GM04504 (cell line): ENCODE measurements at places on chromosomes 1 and 21.

GRCh38 chr1:234533975-234534876, 55.2 kb upstream of the TARBP1 start:
- DNase-seq, result peak; percentile 99

- no peak for DNase-seq
These were observed 197.6 kb upstream of the TMEM51 start for GRCh38 chr1:14955976-14956375.

- DNase-seq, result no peak
These were observed 11.0 kb upstream of the CASQ1 start for GRCh38 chr1:160179336-160179735.

DNA sequence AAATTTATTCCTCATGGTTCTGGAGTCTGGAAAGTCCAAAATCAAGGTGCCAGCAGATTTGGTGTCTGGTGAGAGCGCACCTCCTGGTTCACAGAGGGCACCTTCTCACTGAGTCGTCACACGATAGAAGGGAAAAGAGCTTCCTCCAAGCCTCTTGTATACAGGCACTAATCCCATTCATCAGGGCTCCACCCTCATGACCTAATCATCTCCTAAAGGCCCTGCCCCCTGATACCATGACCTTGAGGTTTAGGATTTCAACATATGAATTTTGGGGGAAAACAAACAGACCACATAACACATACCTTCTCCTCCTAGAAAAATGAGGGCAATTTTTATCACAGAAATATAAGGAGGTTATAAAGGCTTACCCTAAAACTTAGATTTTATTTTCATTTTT, 88.0 kb upstream of the NFIA start:
- no peak for DNase-seq

DNA sequence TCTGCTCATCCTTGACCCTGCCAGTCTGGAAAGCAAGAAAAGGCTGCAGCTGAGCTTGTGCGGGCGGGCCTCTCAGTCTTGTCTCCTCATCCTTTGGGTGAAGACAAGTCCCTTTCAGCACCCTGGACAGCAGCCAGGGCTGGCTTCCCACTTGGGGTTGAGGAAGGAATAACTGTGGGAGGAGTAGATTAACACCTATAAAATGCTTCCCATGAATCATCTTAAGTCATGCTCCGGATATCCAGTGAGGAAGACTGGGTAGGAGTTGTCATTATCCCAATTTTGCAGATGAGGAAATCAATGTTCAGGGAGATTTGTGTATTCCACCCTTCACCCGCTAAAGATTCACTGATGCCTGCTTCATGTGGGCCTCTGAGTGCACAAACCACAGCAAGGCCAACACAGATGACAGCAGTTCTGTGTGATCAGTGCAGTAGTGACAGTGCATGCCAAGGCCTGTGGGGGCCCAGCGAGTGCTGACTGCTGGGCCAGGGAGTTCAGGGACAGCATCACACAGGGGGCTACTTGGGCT, 20.1 kb upstream of the COL16A1 start:
- DNase-seq, result no peak

DNA sequence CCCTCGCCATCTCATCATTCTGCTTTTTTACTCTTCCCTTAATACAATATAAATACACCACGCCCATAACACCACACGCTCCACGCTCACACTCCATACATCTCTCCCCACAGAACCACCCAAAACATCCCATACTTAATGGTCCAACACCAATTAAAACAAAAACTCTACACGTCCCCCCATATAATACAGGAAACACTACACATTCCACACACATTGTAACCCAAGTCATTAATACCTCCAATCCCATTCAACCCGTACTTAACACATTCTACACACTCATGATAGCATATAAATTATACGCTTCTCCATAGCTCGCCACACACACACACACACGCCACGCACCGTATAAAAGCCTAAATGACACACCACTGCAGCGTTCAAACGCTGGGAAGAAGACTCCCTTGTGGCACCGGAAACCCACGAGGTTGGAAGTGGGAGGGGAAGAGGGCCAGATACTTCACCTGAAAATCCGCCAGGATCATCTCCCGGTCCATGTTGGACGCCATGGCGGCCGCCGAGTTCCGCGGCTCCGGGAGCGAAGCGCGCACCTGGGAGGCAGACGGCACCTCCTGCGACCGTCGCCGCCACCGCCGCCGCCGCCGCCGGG, 659 bp downstream of the FAF1 start:
- no peak for DNase-seq

GRCh38 chr1:96095849-96096612, 625.6 kb upstream of the PTBP2 start:
- DNase-seq, result no peak

GRCh38 chr1:96710708-96711477, 10.7 kb upstream of the PTBP2 start:
- no peak for DNase-seq

- DNase-seq, result no peak
These were observed 17.7 kb upstream of the GFI1 start for GRCh38 chr1:92504291-92505014.

- DNase-seq, result no peak
These were observed 361 bp upstream of the LMX1A start for GRCh38 chr1:165356876-165357275.

DNA sequence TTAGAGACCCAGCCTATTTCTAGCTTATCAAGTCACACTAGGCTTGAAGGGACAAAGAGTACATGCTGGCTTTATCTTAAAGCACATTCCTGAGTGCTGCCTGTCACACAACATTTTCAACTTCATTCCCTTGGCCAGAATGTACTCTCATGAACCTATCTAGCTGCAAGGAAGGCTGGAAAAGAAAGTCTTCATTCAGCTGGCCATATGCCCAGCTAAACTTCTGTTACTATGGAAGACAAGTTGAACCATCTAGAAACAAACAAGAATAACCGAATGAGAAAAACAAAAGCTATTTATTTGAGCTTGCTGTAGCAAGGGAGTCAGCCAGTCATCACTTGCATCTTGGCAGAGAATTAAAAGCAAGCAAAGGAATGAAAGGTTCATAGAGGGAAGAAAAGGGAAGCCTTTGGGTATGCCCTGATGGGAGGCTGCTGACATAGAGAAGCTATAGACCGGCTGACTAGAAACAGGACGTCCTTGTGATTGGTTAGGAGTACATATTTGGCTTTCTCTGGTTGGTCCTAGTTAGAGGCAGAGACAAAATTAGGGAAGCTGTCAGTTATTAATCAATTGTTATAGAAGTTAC, 108.4 kb downstream of the NEK7 start:
- DNase-seq, result no peak

- DNase-seq, result no peak
These were observed 3.2 kb upstream of the CCNL2 start for GRCh38 chr1:1402072-1402900.

- no peak for DNase-seq
These were observed 5.2 kb upstream of the DENND2D start for GRCh38 chr1:111205714-111206050.

GRCh38 chr1:26853156-26853555, 9.8 kb upstream of the SFN start:
- peak; percentile 76 for DNase-seq

- DNase-seq, result no peak
These were observed 64.4 kb downstream of the GADD45A start for GRCh38 chr1:67749263-67749843.

- DNase-seq, result no peak
These were observed 131.7 kb downstream of the PATJ start for GRCh38 chr1:61873994-61874393.

DNA sequence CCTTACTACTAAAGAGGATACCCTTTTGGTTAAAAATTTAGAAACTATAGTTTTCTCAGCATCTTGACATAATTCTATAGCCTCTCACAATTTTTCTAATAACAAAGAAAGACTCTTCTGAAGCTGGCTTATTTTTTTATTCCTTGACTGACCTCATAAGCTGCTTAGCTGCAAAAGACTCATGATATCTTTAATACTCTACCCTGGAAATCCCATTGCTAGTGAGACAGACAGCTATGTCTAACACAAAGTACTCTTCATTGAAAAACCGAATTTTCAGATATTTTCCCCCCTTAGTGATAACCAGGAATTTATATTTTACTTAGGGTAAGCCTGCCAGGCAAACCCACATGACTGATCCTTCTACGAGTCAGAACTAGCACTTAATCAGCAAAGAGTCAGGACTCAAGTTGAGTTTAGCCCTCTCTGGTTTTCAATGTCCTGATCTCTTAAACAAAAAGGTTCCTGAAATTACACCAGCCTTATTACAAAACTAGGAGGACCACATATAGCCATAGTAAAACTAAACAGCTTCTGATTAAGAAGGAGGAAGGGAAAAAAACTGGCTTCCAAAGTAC, 56.9 kb downstream of the ENAH start:
- DNase-seq, result no peak

GRCh38 chr1:79792219-79792930, 785.8 kb upstream of the ADGRL4 start:
- no peak for DNase-seq

DNA sequence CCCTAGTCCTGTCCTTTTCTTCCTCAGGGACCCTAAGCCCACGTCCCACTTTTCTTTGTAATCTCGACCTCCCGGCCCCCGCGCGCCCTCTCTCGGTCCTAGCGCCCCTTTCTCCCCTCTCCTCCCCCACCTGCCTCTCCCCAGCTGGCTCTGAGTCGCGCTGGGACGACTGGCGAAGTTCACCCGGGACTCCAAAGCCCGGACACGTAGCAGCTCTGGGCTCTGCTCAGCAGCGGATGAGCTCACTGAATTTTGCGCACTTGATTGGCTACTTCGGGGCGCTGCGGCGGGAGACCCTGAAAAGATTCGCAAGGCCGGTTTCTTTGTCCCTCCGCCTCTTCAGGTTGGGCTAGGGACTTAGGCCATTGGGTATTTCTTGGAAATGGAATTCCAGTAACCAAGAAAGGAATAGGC, 16.3 kb upstream of the ACKR1 start:
- DNase-seq, result peak; percentile 3

DNA sequence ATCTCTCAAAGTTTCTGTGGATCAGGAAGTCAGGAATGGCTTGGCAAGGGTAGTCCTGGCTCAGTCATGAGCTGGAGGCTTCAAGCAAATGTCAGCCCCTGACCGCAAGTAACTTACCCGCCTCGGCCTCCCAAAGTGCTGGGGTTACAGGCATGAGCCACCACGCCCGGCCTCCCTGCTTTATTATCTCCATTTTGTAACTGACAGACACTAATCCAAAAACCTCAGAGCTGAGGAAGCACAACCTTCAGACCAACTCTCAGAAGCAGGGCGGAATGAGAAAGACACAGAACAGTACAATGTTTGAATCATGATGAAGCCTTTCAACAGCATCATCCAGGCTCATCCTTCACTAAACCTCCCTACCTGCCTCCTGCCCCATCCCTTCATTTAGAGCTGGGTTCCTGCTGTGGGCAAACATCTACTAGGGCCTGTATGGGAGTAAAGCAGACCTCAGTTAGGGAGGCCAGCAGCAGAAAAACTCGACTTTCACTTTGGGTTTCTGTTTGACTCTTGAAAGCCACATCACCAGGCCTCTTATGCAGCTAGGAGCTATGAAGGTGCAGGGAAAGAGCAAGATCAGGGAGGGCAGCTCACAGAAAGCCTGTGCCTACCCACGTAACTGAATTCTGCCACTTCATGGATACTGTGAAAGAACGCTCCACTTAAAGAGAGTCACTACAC, 84.4 kb upstream of the RAB4A start:
- no peak for DNase-seq

GRCh38 chr1:181120924-181121323, 32.4 kb downstream of the IER5 start:
- DNase-seq, result no peak

- DNase-seq, result peak; percentile 46
These were observed 15.2 kb downstream of the CDK18 start for GRCh38 chr1:205519541-205520131.

DNA sequence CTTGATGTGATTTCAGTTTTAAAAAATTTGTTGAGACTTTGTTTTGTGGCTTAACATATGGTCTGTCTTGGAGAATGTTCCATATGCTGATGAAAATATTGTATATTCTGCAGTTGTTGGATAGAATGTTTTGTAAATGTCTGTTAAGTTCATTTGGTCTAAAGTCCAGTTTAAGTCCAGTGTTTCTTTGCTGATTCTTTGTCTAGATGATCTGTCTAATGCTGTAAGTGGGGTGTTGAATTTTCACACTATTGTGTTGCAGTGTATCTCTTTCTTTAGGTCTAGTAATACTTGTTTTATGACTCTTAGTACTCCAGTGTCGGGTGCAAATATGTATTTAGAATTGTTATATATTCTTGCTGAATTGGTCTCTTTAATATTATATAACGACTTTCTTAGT, 10.9 kb upstream of the MPC2 start:
- DNase-seq, result no peak

DNA sequence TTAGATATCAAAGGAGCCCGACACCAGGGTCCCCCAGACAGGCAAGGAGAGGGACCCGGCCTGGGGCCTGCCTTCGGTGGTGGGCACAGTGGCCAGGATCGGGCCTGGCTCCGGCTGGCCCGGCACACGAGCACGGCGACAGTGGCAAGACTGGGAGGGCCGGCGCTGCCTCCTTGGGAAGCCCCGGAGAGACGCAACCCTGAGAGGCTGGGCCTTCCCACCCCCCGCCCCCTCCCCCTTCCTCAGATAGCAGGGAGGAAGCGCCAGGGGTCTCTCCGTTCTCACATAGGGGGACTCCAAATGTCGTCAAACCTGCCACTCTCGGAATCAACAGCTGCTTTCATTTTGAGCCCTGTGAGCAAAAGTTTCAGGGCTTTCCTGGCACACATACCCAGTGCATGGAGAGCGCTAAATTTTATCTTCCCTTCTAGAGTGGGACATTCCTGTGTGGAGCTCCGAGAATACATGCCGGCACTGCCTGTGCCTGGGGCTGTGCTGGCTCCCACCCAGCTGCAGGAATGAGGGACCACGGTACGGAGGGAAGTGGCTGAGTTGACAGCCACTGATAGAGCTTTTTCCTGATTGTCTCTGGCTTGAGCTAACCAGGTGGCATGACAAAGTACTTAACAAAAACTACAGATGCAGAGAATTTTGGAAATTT, 62.4 kb downstream of the CD247 start:
- DNase-seq, result no peak

GRCh38 chr1:153773096-153773921, 1.9 kb upstream of the SLC27A3 start:
- DNase-seq, result no peak

DNA sequence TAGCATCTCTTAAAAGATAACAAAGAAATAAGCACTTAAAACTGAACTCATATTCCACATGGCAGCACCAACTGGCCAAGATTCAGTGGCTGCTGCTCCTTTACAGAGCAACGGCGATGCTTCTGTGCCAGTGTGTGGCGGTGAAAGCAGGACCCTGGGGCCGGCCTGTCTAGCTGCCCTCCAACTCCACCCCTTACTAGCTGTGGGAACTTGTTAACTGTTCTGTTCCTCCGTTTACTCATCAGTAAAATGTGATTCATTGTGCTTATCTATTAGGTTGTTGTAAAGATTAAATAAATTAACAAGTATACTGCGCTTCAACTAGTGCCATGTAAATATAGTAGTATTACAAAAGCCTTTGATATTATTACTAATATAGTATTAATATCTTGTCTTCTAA, 133.2 kb downstream of the GDAP2 start:
- no peak for DNase-seq

GRCh38 chr21:38709876-38710275, 95.9 kb upstream of the ETS2 start:
- no peak for DNase-seq

GRCh38 chr1:28566931-28567330, 14.0 kb downstream of the TRNAU1AP start:
- DNase-seq, result no peak

GRCh38 chr1:33332881-33333280, 12.0 kb upstream of the A3GALT2 start:
- DNase-seq, result no peak

GRCh38 chr1:91609551-91609950, 108.9 kb downstream of the CDC7 start:
- peak; percentile 48 for DNase-seq

- DNase-seq, result no peak
These were observed 2.1 kb downstream of the RYR2 start for GRCh38 chr1:237043846-237044636.
